ENCODE measurements at places on chromosomes 3 and 15.

GRCh38 chr3:47954567-47954966, 61.6 kb downstream of the MAP4 start:
- DNase-seq, result no peak

- DNase-seq, result no peak
These were observed 3.9 kb downstream of the CAMK1 start for GRCh38 chr3:9765865-9766264.

- DNase-seq, result no peak
These were observed 33.6 kb downstream of the HEG1 start for GRCh38 chr3:125022206-125022605.

DNA sequence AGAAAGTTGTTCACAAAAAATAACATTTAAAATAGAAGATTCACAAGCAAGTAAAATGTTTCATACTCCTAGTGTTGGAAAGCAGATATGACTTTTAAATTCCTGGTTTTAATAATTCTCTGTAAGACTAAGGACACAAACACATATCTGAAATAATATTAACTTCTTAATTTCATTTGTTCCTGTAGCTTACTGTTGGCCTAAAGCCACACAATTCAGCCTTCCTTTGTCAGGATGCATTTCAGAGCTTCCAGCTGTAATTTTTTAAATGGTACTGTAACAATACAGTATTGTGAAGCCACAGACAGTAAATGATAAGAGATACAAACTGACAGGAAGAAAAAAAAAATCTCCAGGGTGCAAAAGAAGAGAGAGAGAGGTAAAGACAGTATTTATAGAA, 84.2 kb downstream of the TMCC1 start:
- no peak for DNase-seq

- no peak for DNase-seq
These were observed 357.5 kb downstream of the CHST2 start for GRCh38 chr3:143476965-143477640.

- no peak for DNase-seq
These were observed 16.2 kb downstream of the TERC start for GRCh38 chr3:169748670-169749069.

- no peak for DNase-seq
These were observed 116.7 kb downstream of the WDR76 start for GRCh38 chr15:43943511-43943910.

GRCh38 chr3:148625095-148625736, 72.5 kb upstream of the AGTR1 start:
- DNase-seq, result no peak

GRCh38 chr3:189186101-189186500, 14.3 kb downstream of the TPRG1 start:
- DNase-seq, result peak; percentile 22

DNA sequence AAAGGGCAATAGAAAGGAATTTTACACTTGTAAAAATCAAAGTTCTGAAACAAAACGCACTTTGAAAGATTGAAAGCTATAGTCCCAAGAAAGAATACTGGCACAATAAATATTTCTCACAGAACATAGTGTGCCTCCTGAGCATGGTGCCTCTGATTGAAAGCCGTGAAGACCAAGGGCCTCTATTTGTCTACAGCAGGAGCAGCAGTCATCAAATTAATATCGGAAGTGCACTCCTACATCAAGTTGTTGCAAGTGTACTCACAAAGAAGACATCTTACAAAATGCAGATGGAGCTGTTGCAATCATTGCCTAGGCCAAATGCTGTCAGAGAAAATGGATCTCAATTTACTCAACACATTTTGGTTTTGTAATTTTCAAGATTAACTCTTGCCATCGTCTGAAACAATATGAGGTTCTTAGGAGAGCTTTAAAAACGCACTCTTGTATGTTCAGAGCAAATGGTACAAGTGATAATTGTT, 9.2 kb upstream of the WDR49 start:
- DNase-seq, result no peak

DNA sequence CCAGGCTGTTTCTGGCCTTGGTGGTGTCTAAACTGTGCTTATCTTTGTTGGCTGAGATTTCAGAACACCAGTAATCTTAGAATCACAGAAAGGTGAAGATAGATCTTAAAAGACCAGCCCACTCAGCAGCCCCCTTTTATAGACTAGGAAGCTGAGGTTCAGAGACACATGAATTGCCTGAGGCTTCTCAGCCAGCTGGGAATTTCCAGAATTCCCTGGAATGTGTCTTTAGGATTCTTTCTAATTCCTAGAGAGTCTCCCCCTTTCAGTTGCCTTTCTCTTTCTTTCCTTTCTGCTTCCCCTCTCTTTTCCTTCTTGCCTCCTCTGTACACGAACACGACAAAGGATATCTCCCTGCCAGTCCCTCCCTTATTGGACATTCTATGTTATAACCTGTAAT, 19.5 kb downstream of the ANKUB1 start:
- DNase-seq, result no peak

DNA sequence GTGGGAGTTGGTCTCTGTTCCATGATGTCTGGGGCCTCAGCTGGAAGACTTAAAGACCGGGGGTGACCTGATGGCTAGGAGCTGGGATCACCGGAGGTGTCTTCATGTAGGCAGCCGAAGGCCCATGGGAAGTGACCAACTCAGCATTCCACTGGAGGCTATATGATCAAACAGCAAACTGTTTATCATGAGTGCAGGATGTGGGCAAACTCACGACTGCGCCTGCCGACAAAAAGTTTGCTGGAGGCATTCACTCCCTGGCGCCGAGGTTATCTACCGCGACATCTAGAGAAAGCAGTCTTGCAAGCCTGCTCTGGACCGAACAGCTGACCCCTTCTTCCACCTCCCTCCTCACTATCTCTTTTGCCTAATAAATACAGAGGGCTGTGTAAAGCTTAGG, 62.7 kb upstream of the NR2C2 start:
- no peak for DNase-seq

DNA sequence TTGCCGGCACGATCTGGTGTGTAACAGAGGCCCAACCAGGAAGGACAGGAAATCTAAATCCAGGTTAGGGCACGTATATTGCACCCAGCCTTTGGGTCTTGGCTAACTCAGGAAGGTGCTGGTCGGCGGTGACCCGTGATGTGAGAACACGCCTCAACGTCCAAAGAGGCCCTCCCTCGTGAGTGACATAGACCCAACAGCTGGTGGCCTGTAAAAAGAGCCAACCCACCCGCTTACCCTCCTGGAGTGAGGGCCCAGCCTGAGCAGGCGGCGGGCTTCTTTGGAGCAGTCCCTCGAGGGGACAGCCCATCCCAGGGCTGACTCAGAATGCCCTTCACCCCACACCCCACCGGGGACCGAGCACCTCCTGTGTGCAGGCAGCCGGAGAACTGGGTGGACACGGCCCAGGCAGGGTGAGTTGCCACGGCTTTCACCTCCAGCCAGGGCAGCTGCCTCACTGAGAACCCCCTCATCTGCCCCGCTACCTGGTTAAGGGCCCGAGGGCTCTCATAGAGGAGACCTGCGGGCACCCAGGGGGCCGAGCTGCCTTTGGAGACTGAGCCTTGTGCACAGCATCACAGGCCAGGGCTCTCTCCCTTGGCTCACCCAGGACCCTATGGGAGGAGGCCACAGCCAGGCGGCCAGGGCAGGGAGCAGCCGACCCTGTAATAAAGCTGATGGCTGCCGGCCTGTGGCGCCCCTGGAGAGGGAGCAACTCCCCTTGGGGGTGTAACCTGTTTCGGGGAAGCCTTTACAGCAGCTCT, 41.8 kb downstream of the ZNF710 start:
- no peak for DNase-seq

DNA sequence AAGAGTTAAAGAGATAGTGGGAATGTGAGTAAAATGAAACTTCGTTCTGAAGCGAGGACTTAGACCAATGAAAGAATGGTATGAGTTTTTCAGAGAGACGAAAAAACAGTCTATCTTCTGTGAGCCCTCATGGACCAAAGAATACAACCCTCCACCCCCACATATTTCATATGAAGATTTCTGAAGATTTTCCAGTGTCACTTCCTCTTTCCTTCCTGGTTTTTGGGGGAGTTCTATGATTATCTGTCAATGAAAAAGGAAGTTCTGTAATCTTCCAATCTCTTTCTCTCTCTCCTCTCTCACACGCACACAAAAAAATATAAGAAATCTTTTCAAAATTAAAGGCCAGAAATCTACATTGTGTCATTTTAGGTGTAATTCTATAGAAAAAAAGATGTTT, 27.7 kb downstream of the CMSS1 start:
- DNase-seq, result no peak

DNA sequence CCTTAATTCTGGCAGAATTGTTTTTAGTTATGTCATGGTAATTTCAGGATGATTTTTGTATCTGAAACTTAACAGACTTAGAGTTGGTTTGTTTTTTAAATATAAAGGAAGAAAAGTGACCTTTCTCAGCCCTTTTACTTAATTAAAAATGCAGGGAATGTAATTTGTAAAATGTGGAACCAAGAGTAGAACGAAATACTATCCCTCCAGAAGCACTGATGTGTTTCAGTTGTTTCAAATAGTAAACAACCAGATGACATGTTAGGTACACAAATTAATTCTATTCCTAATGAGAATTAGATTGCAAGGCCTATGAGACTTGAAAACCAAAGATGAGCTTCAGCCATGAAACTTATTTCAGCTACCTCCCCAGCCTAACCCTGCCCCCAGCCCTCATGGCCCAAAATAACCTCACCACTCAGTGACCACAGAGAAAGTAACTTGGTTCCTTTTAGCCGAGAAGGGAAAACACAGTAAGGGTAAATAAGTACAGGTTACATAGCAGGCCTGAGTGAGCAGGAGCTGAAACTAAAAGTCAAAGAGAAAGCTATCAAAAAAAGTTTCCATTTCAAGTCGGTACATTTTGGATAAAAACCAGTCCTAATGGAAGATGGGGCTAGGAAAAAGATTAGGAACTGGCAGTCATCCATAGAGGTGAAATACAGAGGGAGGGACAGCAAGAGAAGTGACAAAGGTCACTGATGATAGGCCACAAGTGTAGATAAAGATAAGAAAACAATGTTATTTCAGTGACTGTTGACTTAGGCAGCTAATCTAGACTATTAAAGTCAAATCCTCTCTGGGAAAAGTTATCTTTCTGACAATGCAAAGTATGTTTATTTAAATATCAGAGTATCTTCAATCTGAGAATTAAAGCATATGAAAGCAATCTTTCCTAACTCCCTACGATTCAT, 23.2 kb downstream of the SENP8 start:
- no peak for DNase-seq

GRCh38 chr15:68687136-68687735, 108.4 kb downstream of the CORO2B start:
- DNase-seq, result no peak

DNA sequence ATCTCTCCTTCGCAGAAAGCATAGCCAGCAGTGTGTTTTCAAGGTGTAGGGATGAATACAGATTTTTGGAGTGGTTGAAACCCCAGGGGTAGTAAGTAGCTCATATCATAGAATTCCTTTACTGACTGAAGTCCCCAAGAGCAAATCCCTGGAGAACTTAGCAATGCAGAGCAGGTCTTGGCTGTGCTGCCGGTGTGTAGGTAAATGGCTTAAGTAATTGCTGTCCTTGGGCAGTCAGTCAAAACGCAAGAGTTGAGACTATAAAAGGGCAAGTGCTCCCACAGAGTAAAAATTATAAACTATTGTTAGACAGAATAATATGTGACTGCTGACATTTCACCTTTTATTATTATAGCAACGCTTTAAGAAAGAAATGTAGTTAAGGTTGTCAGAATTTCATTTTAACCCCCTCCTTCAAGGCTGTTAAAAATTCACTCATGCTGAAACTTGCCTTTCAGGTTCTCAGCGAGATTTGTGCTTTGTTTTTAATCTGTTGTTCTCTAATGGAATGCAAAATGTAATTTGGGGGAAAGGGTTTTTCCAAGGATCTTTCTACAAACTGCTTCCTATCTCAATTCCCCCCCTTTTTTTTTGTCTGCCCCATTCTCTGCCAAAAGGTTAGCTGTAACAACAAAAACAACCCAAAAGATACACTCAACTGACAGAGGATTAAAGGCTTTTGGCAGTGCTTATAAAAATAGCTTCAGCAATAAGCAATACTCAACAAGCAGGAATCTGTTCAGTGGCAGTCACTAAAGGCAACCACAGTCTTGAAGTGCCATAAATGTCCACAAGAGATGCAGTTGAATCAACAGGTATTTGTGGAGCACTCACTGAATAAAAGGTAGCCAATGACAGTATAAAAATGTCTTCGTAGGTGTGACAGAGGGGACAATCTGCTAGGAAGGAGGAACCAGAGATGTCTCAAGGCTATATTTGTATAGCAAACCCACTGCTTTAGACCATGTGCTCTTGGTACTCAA, 105.3 kb downstream of the THRB start:
- DNase-seq, result no peak

GRCh38 chr3:43707998-43708397, 17.3 kb downstream of the ABHD5 start:
- DNase-seq, result peak; percentile 73

- DNase-seq, result peak; percentile 57
These were observed at the start of gene LRRC2 for GRCh38 chr3:46566040-46566641. TSS of gene LRRC2 (minus strand) at chr3:46566302. CDS start at chr3:46551591, 14,711 bp downstream.

DNA sequence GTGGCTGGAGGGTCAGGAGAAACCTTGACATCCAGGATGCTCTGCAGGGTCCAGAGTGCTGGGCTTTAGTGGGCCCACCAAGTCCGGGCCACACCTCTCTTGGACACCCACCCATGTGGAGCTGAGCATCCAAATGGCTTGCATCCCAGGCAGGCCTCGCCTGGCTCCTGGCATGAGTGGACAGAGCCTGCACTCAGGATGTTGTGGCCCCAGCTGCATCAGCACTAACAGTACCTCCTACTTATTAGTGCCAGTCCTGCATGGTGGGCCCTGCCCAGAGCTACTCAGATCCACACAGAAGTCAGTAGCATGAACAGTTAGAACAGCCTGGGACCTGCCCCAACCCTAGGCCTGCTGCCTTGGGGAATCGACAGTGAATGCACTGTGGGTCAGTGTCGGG, 42.2 kb upstream of the MRPS22 start:
- no peak for DNase-seq

- DNase-seq, result no peak
These were observed 325.0 kb downstream of the CGGBP1 start for GRCh38 chr3:87733671-87734367.

- no peak for DNase-seq
These were observed 596.7 kb downstream of the TUSC7 start for GRCh38 chr3:117306299-117306698.

DNA sequence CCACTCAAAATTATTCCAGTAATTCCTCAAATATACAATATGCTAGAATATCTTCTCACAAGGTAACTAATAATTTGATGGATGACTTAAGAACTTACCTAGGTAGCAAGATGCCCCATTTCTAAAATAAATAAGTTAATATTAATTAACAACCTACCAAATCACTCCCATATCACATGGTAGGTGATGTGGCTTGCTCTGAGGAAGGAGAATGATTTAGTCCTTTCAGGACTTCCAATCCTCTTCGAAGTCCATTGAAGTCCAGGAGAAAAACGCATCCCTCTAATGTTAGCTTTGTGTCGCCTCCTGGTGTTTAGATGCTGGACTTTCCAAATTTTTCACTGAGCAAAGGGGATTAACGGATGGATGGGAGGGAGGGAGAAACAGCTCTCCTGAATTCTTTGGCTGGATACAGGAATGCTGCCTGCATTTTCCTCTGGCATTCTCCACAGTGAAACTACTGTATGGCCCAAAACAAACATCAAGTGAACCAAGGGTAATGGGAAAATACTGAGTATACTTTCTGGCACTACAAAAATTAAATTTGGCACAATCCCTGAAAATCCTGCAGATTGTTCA, 58.6 kb downstream of the PRICKLE2 start:
- no peak for DNase-seq
